ENCODE measurements at places on chromosomes 5 and 9. TPM values are rescaled to one million over a fixed set of nuclear protein-coding genes. Genes with fewer than 3 reads are reported as not detected.

GRCh38 chr9:107188376-107188775 lies 94.7 kb upstream of the RAD23B start:
- DNase-seq: no peak

SLC36A2 gene
- polyA plus RNA-seq: 0.23 TPM

DNA sequence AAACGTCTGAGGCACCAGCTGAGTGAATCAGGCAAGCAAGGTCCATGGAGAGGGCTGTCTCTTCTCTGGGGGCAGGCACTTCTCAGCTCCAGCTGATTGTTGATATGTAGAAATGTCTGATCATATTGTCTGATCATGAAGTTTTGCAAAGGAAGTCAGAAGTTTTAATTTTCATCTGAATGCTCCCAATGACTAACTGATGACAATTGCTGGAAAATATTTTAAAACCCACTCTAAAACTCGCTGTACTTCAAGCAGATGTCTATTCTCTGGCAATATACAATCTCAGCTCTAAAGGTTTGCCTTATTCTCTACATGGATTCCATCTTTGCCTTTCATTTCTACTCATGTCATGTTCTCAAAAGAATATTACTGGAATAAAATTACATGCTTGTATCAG lies 12.7 kb downstream of the PLK2 start:
- DNase-seq: no peak

DNA sequence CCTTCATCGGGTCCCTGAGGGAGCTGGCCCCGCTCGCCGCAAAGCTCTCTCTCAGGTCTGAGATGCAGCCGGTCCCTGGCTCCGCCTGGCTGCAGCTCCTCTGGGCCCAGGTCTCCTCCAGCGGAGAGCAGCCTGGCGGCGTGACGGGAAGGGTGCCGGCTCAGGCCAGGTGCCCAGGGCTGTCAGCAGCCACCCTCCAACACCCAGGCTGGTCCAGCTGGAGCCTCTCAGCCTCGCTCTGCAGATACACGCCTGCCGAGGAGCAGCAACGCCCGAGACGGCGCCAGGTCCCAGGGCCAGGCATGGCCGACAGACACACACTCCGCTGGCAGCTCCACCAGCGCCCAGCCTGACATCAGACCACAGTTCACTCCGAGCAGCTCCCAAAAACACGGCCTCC lies 25.6 kb downstream of the FAM163B start:
- no peak for DNase-seq

DNA sequence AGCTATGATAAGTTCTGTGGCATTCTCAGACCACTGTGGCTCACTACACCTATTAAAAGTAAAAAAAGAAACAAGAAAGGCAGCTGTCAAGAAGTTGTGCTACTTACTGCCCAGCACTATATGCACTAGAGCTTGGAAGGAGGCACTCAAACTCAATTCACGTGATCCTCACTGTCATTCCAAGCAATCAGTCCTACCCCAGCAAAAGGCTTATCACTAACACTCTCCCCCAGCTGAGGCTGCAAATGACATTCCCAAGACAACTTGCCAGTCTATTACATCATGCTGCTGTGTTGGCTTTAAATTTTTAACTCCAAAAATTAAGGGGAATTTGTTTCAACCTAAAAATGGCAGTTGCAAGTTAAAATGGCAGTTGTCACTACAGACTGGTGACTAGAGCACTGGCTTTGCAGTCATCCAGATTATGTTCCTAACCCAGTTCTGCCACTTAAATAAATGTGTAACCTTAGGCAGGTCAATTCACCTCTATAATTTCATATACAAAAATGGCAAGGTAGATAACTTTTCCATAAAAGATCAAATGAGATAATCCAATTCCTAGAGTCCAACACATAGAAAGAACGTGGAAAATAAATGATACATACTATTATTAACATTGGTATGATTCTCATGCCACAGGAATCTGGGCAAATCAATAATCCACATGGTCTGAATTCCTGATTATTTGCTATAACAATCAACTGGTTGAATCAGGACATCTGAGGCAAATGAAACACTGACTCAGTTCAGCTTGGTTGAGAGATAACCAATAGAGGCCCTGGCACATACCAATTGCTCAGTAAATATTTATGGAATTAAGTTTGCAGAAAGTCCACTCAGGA lies 52.4 kb downstream of the FBXW11 start:
- DNase-seq: no peak

DNA sequence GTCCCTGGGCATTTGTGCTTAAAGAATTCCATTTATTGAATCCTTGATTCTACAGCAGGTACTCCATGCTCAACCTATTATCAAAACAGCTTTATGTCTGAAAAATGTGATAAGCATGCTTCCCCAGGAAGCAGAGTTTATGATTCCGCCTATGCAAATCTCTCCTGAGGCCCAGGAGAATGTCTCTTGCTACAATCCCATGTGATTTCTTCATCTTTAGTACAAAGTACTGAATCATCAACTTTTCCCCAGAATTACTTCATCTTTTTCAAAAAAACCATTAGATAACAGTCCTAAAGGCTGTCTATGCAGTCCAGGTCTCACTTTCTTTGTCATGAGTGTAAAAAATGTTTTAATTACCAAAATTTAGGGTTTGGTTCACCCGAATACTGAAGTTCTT lies 130.2 kb upstream of the ADAMTSL1 start:
- no peak for DNase-seq

GRCh38 chr5:95590880-95591279 lies 29.0 kb upstream of the GPR150 start:
- DNase-seq: no peak
